Kidney (tissue), 22 donors: ENCODE measurements at places on chromosomes 1 and 21. TPM values are rescaled to one million over a fixed set of nuclear protein-coding genes. Genes with fewer than 3 reads are reported as not detected.

TRPM2 gene
- polyA plus RNA-seq, result 2.0 TPM

SPOCD1 gene
- polyA plus RNA-seq, result 0.22 TPM

MTOR gene
- polyA plus RNA-seq, result 16.0 TPM

CFAP74 gene
- polyA plus RNA-seq, result not detected

GJA5 gene
- polyA plus RNA-seq, result 36.4 TPM

NUF2 gene
- 0.28 TPM for polyA plus RNA-seq

CCDC27 gene
- polyA plus RNA-seq, result not detected

RGS18 gene
- polyA plus RNA-seq, result 0.34 TPM

FMN2 gene
- 3.4 TPM for polyA plus RNA-seq

GABPA gene
- 6.1 TPM for polyA plus RNA-seq

PAQR7 gene
- 30.2 TPM for polyA plus RNA-seq

TBCE gene
- 22.6 TPM for polyA plus RNA-seq

AIRE gene
- polyA plus RNA-seq, result 0.09 TPM

MX2 gene
- 4.3 TPM for polyA plus RNA-seq

MPL gene
- not detected for polyA plus RNA-seq

APOBEC4 gene
- polyA plus RNA-seq, result not detected

SPRR2F gene
- polyA plus RNA-seq, result not detected

GPR161 gene
- 1.4 TPM for polyA plus RNA-seq

CRYAA gene
- polyA plus RNA-seq, result 28.6 TPM

RXFP4 gene
- polyA plus RNA-seq, result 0.32 TPM

VHLL gene
- polyA plus RNA-seq, result not detected

JAM2 gene
- polyA plus RNA-seq, result 6.0 TPM

C8B gene
- not detected for polyA plus RNA-seq

FCRL6 gene
- 0.45 TPM for polyA plus RNA-seq

SFT2D2 gene
- 7.4 TPM for polyA plus RNA-seq

OR2L2 gene
- polyA plus RNA-seq, result not detected

GRIK1 gene
- polyA plus RNA-seq, result not detected

HOOK1 gene
- 9.4 TPM for polyA plus RNA-seq

PLEKHA6 gene
- polyA plus RNA-seq, result 17.5 TPM

AUNIP gene
- polyA plus RNA-seq, result not detected

TDRD5 gene
- polyA plus RNA-seq, result 1.5 TPM

RHOU gene
- polyA plus RNA-seq, result 4.7 TPM
